ENCODE measurements at places on chromosomes 2 and 18.

- no peak for DNase-seq
These were observed 79.0 kb downstream of the PIGN start for GRCh38 chr18:62107881-62108280.

- DNase-seq: no peak
These were observed 221.8 kb upstream of the OSR1 start for GRCh38 chr2:19580264-19580663.

DNA sequence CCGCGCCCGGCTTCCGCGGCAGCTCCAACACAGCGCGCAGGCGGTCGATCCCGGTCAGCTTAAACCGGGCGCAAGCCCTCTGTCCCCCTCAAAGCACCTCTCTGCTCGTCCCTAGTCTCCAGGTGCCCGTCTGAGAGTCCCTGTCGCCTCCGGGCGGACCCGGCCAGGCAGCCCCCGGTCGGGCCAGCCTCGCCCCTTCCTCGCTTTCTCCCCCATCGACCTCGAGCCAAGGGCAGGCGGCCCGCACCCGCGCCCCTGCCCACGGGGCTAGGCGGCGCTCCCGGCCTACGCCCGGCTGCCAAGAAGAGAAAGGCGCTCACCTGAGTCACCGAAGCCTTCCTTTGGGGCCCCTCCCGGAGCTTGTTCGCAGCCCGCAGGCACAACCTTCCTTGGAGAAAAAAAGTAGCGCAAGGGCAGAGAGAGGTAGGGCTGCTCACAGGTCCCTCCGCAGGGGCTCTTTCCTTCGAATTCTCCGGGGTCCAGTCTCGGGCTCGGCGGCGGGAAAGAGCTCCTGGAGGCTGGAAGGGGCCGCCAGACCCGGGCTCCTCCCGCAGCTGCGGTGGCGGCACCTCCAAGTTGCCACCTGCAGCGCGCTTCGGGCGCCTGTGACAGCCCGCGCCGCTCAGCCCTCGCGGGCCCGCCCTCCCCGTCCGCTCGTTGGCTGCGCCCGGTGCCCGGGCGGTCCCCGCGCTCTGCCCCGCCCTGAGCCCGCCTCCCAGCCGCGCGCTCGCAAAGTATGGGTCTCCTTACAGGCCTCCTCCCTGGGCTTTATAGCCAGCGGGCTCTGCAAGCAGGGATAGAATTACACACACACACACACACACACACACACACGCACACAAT is 86.5 kb upstream of the EPB41L3 start:
- no peak for DNase-seq

DNA sequence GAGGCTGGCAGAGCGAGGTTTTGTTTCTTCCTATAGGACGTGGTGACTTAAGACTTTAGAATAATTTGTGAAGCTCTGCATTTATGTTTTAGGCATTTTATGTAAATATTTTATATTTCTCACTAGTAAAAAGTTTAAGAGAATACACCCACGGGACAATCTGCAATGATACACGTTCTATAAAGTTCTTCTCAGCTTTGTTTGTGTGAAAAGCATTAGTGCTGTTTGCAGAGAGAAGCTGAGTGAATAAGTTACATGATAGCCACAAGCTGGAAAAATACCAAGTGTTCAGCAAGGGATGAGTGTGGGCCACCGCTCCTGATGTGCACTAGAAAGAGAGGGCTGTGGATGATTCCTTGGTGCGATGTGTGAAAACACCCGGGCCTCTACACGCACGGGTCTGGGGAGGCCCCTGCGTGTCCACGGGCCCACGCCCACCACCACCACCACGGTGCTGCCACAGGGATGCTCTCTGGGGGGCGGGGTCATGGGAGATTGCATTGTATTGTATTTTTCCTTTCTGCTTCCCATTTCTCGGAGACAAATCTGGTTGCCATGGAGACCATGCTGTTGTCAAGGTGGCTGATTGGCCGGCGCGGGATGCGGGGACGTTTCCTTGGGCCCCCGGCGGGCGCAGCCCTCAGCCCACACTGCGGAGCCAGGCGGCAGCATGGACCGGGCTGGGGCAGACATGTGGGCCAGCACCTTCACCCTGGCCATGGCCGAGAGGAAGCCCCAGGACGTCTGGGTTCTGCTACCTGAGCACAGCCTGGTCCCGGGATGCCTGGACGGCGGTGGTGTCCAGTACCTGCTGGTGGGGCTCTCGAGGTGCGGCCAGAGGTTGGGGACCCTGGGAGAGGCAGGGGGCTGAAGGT is at the start of gene RTP5:
RTP5 (plus strand) TSS at position 643 of the 875 bp plus-strand sequence; CDS start at position 671, 28 bp downstream.
- DNase-seq: no peak

DNA sequence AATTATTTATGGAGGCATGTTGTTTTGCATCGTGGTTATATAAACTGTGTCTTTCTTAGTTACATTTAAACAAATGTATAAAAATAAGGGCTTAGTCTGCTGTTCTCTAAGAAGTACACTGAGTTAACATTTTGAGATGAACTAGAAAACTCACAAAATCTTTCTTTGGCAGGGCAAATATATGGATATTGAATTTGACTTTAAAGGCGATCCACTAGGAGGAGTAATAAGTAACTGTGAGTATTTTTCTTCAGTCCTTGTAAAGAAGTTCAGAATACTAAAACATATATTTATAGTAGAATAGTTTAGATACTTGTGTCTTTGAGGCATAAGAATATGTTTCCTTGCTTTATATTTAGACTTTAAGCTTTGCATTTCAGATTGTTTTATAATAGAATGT is 104.8 kb downstream of the MYO1B start:
- no peak for DNase-seq

DNA sequence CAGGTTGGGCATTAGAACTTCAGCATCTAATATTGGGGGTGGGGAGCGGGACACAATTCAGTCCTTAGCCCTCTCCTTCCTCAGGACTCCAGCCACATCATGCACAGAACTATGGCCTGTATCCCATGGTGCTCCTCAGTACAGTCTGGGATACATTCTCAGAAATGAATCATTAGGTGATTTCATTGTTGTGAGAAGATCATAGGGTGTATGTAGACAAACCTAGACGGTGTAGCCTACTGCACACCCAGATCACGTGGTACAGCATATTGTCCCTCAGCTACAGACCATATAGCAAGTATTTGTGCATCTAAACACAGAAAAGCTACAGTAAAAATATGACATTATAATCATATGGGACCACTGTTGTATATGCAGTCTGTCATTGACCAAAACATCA is 23.2 kb upstream of the IMP4 start:
- DNase-seq: no peak

- no peak for DNase-seq
These were observed 167.9 kb downstream of the TMEM182 start for GRCh38 chr2:102929721-102930120.

DNA sequence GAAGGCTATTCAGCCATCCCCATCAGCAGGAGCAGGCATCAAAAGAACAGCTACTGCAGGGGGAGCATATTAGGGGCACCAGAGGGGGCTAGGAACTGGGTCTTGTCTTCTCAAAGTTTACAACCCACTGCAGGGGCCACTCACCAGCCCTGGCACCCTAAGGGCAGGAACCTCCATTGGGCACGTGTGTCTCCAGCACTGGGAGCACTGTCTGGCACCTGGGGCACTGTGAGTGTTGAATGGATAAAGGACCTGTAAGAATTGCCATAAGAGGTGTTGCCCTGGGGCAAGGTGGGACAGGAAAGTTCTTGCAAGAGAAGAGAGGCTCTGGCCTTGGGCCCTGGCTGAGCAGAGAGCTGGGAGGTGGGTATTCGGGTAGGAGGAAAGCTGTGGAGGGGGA is 1.4 kb upstream of the STEAP3 start:
- no peak for DNase-seq

DNA sequence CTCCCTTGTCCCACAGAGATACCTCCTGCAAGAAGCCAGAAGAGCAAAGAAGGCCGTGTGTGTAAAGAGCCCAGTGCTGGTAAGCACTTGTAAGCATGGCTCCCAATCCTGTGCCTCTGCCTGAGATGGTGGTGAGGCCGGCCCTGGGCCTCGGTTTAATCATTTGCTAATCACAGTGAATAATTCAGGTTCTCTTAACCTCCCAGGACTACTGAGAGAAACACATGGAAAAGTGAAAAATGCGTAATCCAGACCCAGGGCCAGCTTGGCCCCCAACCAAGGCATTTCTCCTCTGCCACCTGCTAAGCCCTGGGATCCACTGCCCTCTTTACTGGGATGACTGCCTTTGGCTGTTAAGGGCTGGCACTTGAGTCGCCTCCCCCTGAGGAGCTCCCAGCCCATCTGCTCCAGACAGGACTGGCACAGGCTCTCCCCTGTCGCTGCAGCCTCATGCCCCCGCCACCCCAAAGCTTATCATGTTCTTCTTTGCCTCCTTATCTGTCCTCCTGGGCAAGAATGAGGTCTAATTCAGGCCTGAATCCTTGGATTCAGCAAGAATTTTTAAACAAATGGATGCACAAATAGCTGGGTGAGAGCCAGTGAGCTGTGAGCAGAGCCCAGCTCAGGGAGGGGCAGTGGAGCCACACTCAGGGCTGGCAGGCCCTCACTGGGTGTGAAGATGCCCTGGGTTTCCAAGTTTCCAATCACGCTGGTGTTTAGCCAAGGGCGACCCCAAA is 193.9 kb upstream of the HS6ST1 start:
- no peak for DNase-seq

DNA sequence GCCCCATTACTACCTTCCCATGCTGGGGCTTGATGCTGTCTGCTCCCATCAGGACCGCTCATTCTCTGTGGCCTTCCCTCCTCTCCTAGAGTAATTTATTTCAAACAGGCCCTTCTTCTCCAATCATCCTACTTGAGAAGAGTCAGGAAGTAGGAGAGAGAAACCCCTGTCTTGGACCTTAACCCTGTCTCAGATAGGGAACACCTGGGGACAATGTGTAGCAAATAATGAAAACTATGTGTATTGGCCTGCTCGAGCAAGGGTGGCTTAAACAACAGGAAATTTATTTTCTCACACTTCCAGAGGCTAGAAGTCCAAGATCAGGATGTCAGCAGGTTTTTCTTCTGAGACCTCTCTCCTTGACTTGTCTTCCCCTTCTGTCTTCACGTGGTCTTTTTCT is 26.6 kb upstream of the NEMP2 start:
- DNase-seq: no peak

DNA sequence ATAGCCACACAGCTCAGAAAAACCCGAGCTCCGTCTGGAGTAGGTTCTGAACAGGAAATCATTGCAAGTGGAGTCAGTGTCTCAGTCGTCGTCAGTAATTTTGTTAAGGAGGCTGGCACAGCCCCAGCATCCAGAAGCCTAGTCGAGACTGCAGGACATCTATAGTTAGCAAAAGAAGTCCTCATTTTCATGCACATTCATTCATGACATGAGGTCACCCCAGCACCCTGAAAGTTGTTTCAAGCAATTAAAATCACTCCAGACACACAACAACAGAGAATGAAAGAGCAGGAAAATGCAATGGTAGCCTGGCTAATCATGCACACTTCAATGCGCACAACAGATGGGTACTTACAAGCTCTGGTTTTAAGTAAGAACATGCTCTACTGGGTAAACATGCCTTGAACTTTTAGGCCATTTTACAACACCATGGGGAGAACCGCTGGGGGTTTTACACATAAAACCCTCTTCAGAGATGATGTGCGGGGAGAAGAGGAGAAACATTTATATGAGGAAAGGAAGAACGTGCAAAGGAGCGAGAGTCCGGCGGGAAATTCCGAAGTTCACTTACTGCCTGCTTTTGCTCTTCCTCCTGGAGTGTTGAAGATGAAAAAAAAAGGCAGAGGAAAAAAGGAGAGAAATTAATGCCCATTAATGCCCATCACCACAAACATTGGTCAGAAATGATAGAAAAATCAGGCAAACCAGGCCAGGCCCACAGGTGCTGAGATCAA is 77.4 kb upstream of the DNMT3A start:
- no peak for DNase-seq

GRCh38 chr2:11387100-11387390 is 42.6 kb upstream of the ROCK2 start:
- no peak for DNase-seq

- no peak for DNase-seq
These were observed 148.5 kb downstream of the FHOD3 start for GRCh38 chr18:36446059-36446458.

GRCh38 chr18:63182861-63183260 is 136.7 kb downstream of the BCL2 start:
- no peak for DNase-seq

- DNase-seq: no peak
These were observed 248.5 kb upstream of the RAB6C start for GRCh38 chr2:129730979-129731378.
